ENCODE measurements at places on chromosomes 12 and 14.

DNA sequence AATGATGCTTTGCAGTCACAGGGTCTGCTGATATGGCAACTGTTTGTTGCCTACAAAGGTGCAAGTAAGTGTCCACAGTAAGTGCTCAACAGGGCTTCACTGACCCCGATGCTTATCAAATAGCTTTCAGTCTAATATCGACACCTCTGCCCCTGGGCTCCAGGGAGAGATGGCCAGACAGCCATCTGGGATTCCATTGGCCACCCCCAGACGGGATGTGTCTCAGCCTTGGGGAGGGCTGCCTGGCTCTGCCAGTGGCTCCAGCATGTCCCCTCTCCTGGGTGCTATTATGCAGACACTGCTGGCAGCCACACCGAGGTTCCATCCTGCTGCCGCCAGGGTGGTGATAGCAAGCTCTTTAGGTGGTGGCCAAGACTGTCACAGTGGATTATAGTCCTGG, 57.4 kb downstream of the DGLUCY start:
- no peak for DNase-seq

GRCh38 chr12:52437508-52437907, 3.3 kb upstream of the KRT75 start:
- no peak for DNase-seq

DNA sequence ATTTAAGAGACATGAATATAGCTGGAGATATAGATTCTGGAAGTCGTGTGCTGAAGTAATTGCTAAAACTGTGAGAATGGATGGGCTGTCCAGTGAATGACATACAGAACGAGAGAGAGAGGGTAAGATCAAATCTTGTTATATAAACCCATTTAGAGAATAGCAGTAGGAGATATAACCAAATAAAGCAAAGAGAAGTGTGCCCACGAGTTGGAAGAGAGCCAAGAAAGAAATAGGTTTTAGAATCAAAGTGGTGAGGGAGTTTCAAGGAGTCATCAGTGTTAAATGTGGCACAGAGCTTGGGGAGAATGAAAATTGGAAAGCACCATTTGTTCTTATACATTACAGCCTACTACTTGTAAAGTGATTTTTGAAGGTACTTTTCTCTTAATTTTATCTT, 19.2 kb downstream of the TOGARAM1 start:
- DNase-seq: no peak

DNA sequence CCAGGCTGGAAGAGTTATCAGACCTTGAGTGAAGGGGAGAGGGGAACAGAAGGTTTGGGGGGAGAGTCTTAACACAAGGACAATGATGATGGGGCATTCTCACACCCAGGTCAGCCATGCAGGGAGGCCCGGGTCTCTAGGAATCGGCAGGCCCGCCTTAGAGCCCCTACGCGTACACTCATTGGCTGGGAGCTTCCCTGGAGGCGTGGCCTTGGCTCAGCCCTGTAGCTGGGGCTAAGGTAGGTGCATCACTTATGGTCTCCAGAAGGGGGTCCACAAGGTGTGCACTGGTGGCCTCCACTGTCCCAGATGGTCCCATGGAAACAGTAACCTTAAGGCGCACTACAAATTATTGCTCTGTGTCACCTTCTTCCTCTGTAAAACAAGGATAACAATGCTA, 660.1 kb downstream of the MED13L start:
- DNase-seq: no peak

GRCh38 chr12:34016361-34016760, 5.9 kb upstream of the ALG10 start:
- DNase-seq: no peak

GRCh38 chr12:124913474-124914391, 717 bp downstream of the UBC start:
- DNase-seq: no peak

DNA sequence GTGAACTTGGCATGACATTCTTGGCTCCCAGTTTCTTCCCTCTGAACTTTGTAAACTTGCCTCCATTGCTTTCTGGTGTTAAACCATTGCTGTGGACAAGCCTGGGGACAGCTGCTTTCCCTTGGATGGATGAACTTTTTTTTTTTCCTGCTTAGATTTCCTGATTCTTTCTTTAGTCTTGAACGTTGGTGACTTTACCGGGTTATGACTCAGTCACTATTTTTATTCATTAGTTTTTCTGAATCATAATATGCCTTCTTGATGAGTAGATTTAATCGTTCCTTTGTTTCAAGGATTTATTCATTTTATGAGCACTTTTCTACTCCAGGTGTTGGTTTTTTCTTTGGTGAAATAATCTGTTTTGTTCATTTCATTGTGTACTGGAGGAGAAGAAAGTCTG, 155.0 kb upstream of the RTL1 start:
- DNase-seq: no peak

GRCh38 chr14:93375673-93376156, 28.7 kb downstream of the COX8C start:
- no peak for DNase-seq

- no peak for DNase-seq
Measured at GRCh38 chr12:367972-368371, 21.1 kb downstream of the KDM5A start.

DNA sequence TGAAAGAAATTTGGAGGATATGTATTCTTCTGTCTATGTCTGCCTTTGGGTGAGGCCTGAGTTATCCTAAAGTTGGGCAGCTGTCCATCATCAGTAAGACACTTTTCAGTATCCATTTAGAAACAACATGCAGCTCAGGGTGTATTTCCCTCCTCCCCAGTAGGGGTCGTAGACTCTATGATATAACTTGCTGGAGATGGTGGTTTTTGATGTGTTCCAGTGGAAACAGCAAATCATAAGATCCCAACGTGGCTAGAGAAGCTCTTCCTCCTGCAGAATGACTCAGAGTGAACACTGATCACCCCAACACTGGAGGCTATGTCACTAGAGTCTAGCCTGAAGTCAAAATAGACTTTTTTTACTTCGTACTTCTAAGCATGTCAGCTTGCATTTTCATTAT, 331.6 kb upstream of the STXBP6 start:
- DNase-seq: no peak

DNA sequence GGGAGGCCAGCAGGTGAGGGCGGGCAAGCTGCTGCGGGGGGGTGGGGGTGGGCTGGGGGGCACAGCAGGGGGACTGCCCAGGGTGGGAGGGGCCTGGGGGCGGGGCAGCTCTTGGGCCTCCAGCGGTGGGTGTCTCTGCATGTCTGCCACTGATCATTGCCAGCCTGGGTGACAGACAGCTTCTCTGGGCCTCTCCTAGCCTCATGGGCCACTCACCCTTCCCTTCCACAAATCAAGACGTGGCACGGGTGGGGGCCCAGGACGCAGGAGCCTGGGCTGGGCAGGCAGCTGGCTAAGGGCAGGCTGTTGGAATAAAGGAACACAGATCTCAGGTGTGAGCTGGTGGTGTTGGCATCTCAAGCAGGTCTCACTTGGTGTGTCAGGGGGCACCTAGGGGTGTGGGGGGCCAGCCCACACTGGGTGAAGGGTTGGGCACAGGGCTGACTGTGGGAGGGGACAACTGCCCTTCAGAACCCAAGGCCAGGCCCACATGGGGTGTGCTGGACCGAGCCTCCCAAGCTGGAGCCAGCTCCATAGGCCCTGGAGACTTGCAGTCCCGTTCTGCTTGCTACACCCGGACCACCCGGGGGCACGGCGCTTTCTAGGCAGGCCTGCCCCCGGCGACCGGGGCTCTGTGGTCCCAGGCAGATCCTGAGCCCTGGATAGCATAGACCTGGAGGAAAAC, 3.0 kb downstream of the TEDC1 start:
- DNase-seq: no peak

- no peak for DNase-seq
Measured at GRCh38 chr14:74843653-74844052, 32.3 kb downstream of the PROX2 start.

DNA sequence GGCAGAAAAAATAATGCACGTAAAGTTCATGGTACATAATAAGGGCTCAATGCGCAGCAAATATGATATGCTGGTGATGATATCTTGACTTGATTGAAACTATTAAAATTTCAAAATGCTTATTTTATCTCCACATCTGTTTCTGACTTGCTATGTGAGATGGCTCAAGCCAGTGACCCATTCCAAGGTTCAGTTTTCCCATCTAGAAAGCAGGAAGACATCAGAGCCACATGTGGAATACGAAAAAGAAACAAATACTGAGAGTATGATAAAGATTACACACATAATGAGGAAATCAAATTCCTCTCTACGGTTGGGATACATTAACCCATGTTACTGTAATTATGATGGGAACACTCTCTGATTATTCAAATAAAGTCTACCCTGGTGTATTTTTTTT, 24.0 kb upstream of the TSPAN11 start:
- DNase-seq: no peak

DNA sequence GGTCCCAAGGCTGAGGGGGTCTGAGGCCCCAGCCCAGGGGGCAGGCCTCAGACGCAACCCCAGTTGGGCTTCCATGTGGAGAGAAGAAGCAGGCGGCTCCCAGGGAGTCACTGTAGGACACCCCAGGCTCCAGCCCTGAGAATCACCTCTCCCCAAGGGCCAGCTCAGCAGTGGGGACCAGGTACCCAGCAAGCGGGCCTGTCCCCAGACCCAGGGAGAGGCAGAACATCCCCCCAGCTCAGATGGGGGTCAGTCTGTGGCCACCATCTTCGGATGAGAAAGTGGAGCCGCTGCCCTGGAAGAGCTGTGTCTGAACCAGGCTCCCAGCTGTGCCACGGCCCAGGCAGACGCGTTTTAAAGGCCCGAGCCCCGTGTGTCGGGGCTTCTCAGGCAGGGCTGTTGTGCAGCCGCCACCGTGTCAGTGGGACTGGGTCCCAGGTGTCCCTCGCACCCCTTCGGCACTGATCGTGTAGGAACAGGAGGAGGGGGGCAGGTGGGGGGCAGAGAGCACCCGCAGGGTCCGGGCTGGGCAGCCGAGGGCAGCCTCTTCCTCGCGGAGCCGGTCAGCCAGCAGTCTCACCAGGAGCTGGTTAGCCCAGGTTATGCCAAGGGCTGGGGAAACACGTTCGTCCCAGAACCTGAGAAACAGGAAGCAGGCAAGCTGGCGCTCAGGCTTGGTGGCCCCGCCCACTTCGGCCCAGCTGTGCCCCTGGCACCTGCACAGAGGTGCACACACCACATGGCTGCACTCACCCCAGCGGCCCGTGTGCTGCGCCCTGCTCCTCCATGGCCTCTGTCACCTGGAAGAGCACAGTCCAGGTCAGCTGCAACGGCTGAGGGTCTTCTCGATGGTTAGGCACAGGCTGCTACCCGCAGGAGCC, 16.6 kb downstream of the XRCC3 start:
- DNase-seq: no peak

DNA sequence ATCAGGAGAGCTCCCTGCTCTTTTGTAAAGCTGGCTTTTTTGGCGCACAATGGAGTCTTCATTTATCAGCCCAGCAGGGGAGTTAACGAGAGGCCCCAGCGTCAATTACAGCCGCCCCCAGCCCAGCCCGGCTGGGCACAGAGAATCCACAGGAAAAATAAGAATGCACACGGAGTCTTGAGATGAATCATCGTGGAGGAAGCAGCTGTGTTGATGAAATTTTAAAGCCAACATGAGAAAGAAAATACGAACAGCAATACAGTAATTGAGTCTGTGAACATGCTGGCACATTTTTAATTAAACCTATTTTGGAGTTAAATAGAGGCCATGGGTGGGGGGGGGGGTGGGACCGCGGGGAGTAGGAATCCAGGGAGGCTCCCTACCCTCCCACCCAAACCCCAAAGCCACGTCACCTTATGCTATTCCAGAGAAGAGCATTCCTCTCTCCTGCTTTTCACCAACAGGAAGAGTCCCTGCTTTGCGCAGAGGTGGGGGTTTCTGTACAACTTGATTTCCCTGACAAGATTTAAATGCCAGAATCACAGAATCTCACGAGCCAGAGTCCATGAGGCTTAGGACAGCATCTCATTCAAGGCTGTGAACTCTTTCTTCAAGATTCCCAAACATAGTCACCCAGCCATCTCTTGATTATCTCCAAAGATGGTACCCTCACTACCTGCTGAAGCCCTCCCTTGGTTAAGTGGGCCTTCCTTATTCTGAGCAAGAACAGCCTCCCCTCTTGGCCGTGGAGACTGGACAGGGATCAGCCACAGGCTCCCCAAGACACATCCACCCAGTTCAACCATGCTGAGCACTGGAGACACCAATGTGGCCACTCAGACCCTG, 50.3 kb downstream of the CCNK start:
- DNase-seq: no peak

- no peak for DNase-seq
Measured at GRCh38 chr12:44775901-44776300, 100.2 kb downstream of the NELL2 start.

DNA sequence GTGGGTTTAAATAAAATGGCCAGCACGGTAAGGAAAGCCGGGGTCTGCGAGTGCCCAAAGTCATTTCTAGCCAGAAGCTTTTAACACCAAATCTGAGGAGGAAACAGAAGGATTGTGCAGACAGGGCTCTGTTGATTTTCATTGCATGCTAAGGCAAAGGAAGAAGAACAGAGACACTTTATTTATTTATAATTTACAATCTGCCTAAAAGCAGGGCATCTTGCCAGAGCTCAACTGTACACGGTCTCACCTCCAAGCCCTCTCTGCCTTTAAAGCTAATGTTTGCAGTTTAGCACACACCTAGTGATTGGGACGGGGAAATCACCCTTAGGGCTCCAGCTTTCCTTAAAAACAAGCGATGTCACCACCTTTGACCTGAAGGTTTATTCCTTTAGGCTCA, 4.0 kb downstream of the KCNA5 start:
- DNase-seq: no peak

DNA sequence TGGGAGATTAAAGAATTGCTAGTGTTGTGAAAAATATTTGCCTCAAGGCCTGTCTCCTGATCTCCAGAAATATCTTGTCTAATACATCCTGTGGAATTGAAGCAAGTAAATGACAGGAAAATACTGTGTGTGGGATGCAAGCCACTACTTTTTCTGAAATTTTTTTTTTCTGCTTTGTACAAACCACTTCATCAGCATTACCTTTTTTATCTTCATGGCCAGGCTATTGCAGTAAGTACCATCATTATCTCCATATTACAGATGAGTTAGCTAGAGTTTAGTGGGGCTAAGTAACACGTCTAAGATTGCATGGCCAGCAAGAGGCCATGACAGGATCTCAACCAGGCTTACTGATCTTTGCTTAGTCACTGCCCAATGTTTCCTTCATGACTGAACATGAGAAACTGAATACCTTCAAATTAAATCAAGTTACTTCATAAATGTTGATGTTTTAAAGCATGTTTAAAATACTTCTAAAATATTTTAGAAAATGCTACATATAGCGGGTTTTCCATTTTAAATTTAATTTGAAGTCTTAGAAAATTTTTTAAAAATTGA, 273.7 kb downstream of the SLC6A15 start:
- no peak for DNase-seq

DNA sequence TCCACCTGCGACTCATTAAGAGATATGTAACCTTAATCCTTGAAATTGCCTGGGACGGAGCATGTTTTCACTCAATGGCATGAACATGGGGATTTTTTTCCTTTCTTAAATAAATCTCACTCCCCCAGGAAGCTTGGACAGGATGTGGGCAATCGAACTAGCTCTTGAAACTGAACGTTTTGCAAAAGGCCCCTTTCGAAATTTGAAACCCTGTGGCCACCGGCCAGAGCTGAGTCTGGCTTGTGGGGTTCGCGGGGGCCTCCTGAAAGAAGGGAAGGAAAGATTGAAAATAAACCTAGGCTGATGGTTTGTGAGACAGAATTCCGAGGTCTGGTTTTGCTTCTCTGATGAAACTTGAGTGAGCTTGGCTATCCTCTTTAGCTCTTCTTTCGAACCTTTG, 101.4 kb upstream of the RTL1 start:
- no peak for DNase-seq

- DNase-seq: no peak
Measured at GRCh38 chr14:29444805-29445204, 482.8 kb downstream of the PRKD1 start.
